ENCODE measurements at places on chromosomes 1 and 21.
A peak's percentile ranks its signal among the peaks of the same experiment; 100 is the strongest.

DNA sequence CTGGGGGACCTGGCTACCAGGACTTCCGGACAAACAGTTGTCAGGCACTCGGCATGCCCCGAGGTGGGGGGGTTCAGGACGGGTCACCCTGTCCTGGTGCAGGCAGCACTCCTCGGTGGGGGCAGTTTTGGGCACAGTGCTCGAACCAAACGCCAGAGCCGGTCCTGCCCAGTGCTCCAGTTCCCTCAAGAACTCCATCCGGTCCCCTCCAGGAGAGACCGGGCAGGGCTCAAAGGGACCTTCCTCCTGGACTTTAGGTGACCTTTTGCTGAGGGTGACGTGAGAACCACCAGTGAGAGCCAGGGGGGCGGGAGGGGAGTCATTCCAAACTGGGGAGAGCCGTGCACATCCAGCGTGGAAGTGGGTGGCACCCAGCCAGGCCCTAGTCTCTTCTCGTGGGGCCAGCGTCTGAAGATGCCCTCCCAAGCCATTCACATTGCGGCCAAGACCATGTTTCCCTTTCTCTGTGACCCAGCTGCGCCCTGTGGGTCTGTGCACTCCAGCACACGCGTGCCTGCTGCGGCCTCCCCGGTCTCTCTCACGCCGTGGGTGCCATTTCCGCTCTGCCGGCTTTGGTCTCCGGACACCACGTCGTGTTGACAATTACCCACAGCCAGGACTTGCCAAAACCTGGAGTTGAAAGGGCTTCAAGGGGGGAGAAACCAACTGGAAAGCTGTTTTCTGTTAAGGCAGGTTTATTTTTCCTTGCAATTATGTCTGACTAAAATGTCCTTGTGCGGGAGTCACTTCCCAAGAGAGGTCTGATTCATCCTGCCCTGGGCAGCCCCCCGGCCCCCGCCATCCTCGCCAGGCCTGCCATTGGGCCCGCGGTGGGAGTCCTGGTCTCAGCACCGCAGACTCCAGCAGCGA is 178.8 kb upstream of the ARHGEF16 start:
- DNase-seq = no peak

DNA sequence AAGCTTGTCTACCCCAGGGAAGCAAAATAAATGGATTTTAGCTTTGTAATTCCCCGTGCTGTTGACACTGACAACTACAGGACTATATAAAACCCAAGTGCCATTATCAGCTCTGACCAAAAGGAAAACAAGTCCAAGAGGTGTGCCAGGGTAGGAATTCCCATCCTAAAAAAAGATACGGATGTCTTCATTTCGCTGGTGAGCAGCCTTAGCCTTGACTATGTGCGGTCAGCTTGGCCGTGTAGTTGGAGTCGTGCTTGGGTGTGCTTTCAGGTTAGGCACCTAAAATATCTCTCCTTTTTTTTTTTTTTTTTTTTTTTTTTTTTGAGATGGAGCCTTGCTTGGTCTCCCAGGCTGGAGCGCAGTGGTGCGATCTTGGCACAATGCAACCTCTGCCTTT is 28.9 kb upstream of the ACTN2 start:
- DNase-seq = no peak

DNA sequence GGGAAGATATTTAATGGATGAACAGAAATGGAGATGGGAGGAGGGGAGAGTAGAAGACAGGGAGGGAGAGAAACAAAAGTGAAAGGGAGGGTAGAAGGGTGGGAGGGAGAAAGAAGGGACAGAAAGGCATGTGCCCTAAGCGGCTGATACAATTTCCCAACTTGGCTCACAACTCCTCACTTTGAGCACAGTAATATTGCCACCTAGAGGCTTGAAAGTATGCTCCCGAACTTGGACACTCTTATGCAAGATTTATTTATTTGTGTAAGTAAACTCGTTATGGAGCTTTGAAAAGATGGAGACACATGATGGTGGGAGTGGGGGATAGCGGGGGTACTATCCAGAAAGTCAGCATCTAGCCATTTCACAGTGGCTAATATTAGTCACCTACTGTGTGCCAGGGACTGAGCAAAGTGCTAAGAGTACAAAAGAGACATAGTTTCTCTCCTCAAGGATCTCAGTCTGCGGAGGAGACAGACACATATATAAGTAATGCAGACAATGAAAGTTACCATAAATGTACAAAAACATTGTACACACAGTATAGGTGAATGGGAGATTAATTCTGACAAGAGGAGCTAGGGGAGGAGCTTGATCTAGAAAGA is 189.7 kb downstream of the SEC16B start:
- peak; percentile 82 for DNase-seq

GRCh38 chr1:19401535-19401889 is 83.8 kb downstream of the CAPZB start:
- peak; percentile 69 for DNase-seq

- DNase-seq = no peak
Measured at GRCh38 chr21:42937960-42938605, 12.7 kb upstream of the ERVH48-1 start.

GRCh38 chr1:65971547-65971946 is 178.9 kb downstream of the PDE4B start:
- DNase-seq = no peak

GRCh38 chr1:93578911-93579825 is 102.5 kb downstream of the BCAR3 start:
- DNase-seq = no peak

DNA sequence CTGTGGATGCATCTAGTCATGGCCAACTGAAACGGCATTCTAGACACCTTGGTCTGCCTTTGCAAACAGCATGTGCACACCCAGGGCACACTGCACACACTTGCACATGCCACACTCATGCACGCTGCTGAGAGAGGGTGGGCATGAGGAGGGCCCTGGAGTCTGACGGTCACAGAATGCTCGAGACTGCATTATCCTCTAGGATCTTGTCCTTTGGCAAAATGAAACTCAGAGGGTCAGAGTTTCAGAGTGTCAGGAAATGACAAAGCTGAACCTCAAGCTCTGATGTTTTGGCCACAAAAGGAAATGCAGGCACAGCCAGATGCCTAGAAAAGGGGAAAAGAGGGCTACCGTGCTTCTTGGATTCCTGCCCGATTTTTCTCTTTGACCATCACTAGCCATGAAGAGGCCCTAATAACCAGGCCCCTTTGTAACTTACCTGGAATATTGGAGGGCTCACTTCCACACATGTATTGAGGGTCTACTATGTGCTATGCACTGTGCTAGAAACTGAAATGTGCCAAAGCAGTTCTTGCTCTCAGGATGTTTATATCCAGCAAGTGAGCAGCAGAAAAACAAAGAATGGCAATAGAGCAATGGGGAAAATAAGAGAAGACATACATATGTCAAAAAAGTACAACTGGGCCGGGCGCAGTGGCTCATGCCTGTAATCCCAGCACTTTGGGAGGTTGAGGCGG is 65.4 kb downstream of the TOMM20 start:
- DNase-seq = no peak

DNA sequence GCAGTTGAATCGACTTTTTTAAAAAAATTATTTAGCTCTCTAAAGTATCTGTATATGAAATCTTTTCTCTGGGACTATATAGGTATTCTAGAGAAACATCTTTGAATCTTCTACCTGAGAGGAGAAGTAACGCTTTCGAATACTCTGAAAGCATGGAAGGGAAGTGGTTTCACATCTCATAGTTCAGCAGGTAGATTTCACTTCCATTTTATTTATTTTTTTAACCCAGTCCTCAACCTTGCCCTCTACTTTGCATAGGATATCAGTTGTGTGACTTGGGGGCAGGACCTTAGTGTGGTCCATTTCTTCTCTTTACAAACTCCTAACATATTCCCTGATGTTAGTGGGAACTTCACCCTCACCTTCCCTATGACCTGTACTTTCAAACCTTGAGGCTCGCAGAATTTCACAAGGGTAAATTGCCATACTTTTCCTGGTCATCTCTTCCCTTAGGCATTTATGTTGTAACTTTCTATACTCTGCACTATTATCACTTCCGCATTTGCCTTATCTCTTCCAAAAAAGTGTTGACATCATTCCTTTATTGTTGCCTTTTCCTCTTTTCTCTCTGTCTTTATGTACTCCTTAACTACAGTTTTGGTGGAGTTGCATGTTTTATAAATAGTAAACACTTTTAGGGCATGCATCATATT is 1208.5 kb upstream of the ADGRL4 start:
- no peak for DNase-seq

DNA sequence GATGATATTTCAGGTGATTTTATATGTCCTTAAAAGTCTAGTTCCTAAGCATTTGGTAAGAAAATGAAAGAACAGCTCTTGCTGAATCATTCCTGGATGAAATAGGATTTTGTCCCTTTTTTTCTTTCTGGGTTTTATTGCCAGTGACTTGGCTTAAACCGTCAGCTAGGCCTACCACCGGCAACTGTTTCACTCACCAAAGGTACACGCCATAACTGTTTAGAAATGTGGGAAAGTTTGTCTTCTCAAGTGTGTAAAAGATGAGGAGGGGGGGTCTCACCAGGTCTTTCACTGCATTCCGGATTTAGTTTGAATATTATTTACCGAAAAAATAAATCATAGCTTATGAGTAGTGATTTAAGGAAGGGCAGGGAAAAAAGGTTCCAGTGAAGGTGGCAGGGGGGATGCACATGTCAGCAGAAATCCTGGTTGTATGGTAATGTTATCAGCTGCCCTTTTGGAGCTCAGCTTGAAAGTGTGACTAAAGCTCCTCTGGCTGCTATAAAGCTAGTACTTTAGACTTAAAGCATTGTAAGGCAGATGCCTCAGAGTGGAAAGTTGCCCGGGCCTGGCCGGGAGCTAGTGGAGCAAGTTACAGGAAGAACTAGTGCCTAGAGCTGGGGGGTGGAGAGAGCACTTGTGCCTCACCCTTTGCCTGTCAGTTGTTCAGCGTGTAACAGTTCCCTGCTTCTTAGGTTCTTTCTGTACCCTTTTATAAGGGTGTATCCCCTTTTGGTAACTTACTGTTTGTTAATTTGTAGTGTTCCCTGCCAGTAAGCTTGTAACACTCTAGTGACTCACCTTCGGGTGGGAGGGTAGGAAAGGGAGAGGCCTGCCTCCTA is 3.1 kb downstream of the ATP1A1 start:
- DNase-seq = no peak

DNA sequence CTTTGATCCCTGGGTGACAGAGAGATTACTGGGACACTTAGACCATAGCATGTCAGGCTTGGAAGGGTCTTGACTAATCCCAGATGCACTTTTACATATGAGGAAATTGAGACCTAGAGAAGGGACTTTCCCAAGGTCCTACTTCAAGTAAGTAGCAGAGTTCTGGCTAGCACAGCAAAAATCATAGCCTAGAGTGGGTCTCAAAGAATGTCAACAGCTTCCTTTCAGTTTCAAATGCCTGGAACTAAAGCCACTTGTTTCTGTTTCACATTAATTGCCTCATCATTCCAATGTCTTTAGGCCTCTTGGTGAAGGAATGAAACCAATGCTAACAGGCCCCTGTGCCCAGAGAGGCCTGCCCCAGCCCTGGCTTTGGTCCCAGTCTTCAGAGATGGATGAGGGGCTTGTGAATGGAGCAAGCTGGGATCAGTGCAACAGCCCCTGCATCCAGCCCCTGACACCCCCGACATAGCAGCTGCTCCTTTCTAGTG is 26.6 kb downstream of the ATF3 start:
- DNase-seq = no peak

- no peak for DNase-seq
Measured at GRCh38 chr1:27961646-27962221, 2.0 kb downstream of the XKR8 start.

- DNase-seq = no peak
Measured at GRCh38 chr1:163171826-163172225, 30.9 kb downstream of the RGS5 start.

DNA sequence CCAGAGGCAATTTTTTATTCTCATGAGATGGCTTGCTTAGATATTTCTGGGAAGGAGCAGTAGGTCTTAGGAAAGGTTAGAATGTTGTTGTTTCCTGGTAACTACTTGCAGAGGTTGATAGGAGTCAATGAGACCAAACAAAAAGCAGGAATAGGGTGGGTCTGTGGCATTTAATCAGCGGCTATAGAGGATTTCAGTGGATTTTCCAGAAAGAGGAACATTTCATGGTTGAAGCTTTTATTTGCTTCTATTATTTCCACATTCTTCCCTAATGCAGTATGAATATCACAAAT is 111.3 kb upstream of the PALMD start:
- DNase-seq = no peak

- DNase-seq = no peak
Measured at GRCh38 chr1:154794608-154795007, 75.5 kb downstream of the KCNN3 start.

DNA sequence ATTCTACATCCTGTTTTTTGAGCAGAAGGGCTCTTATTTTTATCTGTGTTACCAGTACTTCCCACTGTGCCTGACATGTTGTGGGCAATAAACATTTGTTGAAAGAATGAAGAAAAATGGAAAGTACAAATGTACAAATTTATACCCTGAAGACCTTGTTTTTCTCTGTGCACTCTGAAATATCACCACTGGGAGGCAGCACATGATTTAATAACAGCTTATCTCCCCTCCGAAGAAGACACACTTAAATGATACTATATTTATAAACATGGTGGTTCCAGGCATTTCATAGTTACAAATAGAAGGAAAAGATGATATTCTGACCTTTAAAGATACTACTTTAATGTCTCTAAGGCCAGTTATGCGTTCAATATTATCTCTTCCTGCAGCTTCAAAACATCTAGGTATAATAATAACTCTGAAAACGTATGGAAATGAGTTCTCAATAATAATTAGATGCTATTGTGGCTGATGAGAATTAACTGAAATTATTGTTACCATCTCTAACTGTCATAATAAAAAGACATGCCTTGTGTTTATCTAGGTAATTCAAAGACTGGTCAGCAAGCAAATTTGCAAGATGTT is 12.8 kb downstream of the DYNLT5 start:
- DNase-seq = peak; percentile 54

DNA sequence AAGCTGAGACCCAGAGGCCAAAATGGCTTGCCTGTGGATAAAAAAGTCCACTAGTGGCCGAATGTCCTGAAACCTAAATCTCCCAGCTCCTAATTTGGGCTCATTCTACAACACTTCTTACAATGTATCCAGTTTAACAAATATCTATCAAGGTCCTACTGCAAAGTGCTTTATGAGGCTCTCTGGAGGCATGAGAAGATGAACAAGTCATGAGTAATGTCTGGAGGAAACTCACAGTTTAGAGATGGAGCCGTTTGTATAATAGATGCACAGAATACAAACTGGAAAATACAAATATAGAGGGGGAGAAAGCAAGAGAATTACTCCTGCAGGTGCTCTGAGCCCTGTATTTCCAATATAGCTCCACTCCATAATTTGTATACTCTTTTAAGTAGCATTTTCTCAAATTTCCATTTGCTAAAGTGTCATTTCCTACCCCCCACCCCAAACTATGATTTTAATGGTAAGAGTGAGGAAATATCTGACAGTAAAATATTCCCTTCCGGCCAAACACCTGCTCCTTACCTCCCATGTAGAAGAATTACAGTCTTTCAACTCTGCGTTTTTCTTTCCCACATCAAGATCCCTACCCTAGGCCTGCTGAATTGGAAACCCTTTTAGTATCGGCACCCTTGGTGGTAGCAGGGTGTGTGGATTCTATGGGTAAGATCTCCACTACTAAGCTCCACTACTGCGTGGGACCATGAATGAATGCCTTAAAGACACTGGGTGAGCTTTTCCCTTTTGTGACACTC is 3.3 kb upstream of the ADAMTS5 start:
- DNase-seq = no peak

GRCh38 chr1:172378109-172378760 is 42.2 kb upstream of the C1orf105 start:
- DNase-seq = no peak
